Kidney (tissue), 22 donors: ENCODE measurements at places on chromosomes 11 and 22. TPM values are rescaled to one million over a fixed set of nuclear protein-coding genes. Genes with fewer than 3 reads are reported as not detected.

GRCh38 chr11:126823274-126823673 is 177.3 kb downstream of the KIRREL3 start:
- H3K4me3 ChIP-seq: no peak overlapping the region
- no peaks in the 10 kb centered on the region for H3K36me3 ChIP-seq
- no peak for DNase-seq
- no peaks in the 10 kb centered on the region for H3K27me3 ChIP-seq
- H3K27ac ChIP-seq: no peak overlapping the region
- no peaks in the 10 kb centered on the region for H3K4me1 ChIP-seq

DNA sequence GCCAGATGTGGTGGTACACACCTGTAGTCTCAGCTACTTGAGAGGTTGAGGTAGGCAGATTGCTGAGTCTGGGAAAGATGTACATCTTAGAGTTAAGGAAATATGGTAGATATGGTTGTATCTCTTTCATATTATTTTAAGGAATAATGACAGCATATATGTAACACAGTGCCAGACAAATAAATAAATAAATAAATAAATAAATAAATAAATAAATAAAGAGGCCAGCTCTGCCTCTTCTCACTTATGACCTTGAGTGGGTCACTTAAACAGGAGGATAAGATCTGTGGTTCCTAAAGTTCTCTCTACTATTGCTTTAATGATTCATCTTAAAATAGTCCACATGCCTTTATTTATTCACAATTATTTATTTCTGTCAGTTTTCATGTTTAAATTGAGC is 890.9 kb upstream of the TENM4 start:
- H3K27me3 ChIP-seq: no peaks in the 10 kb centered on the region
- no peaks in the 10 kb centered on the region for H3K4me1 ChIP-seq
- H3K4me3 ChIP-seq: no peak overlapping the region
- no peak for DNase-seq

The OSBP2 gene
- total RNA-seq: 4.0 TPM

The MPEG1 gene
- total RNA-seq: 33.1 TPM

DNA sequence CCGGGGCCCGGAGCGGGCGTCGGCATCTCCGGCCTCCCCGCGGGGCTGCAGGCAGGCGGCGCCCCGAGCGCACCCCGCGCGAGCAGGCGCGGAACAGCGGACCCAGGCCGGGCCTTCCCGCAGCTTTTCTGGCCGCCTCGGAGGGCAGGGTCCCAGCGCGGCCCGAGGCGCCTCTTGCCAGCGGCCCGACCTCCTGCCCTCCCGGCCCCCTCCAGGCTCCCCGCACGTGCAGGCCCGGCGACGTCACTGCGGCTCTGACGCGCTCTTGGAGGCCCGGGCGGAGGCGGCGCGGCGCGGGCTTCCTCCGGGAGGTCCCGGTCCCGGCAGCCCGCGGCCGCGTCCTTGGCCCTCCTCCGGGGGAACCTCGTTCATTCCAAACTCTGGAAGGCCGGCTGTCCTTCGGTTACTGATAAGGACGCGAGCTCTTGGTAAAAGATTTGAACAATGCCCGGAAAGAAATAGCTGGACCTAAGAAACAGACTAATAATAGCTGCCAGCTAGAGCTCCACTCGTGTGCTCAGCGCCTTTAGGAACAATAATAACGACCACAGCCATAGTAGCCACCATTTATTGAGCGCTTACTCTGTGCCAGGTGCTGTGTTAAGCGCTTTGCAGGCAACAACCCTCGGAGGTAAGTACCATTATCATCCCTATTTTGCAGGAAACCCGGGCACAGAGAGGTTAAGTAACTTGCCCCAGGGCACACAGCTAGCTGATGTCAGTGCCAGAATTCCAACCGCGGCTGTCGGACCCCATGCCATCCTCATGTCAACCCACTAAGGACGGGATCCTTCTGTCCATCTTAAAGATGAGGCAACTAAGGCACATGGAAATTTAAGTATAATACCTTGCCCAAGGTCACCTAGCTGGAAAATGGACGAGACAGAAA is 39.1 kb upstream of the CREB3L1 start:
- H3K4me1 ChIP-seq: peaks cover 3% of the 10 kb centered on the region
- peaks cover 9% of the 10 kb centered on the region for H3K27me3 ChIP-seq
- H3K36me3 ChIP-seq: no peaks in the 10 kb centered on the region
- peak overlapping the region; percentile 80 for H3K27ac ChIP-seq
- H3K4me3 ChIP-seq: peak overlapping the region; percentile 52
- DNase-seq: peak; percentile 76
